ENCODE measurements at places on chromosomes 2 and 18.

- no peak for DNase-seq
These were observed 258.0 kb downstream of the CNTNAP5 start for GRCh38 chr2:124283096-124283495.

DNA sequence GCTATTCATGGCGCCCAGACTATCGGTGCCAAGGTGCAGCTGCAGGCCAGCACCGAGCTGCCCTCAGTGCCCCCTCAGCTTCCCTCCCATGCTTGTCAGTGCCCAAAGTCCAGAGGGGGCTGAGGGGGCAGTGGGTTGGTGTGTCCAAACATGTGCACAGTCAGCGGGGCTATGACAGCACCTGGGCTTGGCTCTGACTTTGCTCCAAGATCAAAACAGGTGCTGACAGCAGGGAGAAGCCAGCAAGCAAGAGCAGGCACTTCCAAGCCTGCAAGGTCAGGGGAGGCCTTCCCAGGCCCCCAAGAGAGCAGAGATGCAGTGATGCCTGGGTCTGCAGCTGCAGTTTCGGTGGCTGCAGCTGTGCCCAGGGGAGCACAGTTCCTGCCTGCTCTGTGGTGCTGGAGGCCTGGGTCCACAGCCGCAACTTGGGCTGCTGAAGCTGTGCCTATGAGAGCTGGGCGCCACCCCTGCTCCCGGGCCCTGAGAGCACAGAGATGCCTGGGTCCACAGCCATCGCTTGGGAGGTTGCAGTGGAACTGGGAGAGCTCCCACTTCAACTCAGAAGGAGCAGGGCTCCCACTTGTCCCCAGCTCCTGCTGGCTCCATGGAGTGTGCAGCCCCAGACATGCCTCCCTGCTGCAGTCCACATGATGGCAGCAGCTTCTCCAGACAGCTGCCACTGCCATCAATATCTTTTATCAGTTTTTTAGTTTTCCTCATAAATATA is 775.3 kb upstream of the POU3F3 start:
- no peak for DNase-seq

DNA sequence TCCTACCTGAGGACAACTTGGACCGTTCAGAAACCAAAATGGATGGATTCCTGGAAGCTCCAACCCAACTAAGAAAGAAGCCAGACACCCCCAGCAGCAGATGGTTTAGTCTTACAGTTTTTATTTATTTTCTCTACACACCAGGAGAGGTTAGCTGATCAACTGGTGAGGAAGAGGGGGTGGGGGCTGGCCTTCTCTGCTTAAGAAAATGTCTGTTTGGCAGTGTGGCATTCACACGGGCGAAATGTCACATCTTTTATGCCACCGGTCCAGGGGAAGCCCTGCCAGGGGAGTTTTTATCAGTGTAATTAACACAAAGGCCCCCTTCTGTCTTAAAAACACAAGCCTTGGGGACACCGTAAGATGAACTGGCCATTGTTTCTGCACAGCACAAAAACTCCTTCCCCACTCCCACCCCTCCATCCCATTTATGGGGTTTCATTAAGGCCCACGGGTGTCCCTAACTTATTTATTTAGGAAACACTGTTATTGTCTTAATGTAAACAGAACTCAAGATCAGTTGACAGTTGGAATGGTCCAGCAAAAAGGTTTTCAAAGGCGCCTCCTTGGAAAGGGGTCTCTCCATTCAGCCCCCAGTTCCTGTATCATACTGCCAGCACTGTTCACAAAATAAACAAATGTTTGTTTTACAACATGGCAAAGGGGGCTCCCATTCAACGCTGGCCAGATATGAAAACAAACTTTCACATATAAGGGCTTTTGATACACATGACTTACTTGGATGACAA is 217.0 kb downstream of the C1D start:
- no peak for DNase-seq

GRCh38 chr2:133331436-133331835 is 236.8 kb downstream of the NCKAP5 start:
- no peak for DNase-seq

DNA sequence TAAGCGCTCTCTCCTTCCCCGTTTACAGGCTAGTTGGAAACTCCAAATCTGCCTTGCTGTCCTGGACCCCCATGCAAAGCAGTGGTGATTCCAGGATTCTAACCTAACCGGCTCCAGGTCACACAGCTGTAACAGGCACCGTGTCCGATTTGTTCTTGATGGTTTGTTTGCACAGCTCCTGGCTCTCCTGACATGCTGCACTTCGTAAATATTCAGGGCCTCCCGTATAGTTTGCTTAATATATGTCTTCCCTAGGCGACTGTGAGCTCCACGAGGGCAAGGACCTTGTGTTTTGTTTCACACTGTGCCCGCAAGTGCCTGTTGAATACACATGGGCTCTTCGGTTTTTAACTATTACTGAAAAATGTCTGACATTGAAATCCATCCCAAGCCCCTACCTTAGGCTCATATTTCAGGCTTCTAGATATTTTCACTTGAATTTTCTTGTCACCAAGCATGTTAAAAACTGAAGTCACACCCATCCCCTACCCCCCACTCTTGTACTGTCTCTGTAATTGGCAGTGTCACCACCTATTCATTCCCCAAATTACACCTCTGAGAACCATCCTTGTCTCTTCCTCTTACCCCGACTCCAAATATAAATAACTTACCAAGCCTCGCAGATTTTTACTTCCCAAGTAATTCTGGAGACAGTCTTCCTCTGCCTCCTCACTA is 1.0 kb upstream of the PUM2 start:
- DNase-seq: no peak
